Myocyte (in vitro differentiated cells): ENCODE measurements at places on chromosomes 12 and 14.

GRCh38 chr12:81797100-81797499 is 38.0 kb upstream of the PPFIA2 start:
- no peak for DNase-seq

GRCh38 chr12:65622056-65622455 is 202.2 kb upstream of the HMGA2 start:
- no peak for DNase-seq

- DNase-seq, result no peak
These were observed 45.4 kb downstream of the ALX1 start for GRCh38 chr12:85325442-85325841.

DNA sequence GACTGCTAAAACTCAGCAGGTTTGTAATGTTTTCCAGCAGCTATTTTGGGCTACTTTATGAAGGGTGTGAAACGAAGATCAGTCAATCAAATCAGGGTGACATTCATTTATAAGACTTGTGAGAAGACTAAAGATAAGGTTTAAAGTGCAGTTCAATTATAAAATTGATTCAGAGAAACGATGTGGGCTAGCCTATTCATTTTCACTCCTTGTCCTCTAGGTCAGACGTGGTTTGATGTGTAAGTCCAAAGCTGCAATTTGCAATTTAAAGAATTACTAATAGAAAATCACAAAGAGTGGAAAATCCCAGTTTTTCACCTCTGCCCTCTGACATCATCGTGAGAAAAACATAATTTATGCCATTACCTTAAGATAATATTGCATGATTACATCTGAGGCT is 243.5 kb upstream of the NOVA1 start:
- DNase-seq, result peak; percentile 23

- no peak for DNase-seq
These were observed 334.3 kb upstream of the FBXO33 start for GRCh38 chr14:39766397-39767000.
